Stimulated activated CD4-positive, alpha-beta T cell treated with anti-CD3 and anti-CD28 coated beads, Interleukin-1b, Interleukin-23, amount 100 ng/mL, for 24 hours (primary cell): ENCODE measurements at places on chromosomes 11 and 22.

DNA sequence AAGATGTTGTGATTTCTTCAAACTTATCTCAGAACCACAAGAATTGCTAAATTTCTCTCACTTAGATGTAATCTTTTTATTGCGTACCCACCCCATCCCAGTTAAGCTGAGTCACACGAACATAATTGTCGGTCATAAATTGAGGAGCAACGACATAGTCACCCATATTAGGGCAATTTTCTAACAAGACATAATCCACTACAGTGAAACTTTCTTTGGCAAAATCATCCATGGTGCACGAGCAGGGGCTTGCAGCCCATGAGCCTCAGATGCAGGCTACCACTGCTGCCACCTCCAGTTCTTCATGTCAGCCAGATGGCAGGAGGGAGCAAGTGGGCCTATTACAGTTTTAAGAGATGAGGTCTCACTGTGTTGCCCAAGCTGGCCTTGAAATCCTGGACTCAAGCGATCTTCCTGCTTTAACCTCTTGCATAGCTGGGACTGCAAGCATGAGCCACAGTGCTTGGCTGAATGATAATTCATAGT lies 70.3 kb upstream of the GRK2 start:
- no peak for DNase-seq

- DNase-seq, result no peak
Observed at GRCh38 chr11:67276781-67277230, 10.5 kb downstream of the GRK2 start.

DNA sequence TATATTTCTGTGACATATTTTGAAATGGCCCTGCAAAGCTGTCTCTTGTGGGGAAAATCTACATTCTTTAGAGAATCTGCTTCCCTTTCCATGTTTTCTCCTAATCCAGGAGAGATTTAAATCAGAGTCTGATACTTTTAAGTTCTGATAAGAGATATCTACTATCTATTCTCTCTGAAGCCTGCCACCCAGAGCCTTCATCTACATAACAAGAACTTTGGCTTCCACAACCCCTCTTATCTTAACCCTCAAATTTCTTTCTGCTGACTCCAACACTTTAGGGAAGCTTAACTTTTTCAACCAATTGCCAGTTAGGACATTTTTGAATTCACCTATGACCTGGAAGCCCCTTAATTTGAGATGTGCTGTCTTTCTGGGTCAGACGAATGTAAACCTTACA lies 965.2 kb downstream of the TBC1D22A start:
- no peak for DNase-seq

- no peak for DNase-seq
Observed at GRCh38 chr22:35299217-35299672, 449 bp upstream of the TOM1 start.

- DNase-seq, result no peak
Observed at GRCh38 chr11:67051180-67051893, 5.3 kb upstream of the RHOD start.

- no peak for DNase-seq
Observed at GRCh38 chr11:24497831-24498230, 978 bp downstream of the LUZP2 start.

GRCh38 chr11:107180236-107180635 lies 162.0 kb upstream of the GUCY1A2 start:
- DNase-seq, result no peak

DNA sequence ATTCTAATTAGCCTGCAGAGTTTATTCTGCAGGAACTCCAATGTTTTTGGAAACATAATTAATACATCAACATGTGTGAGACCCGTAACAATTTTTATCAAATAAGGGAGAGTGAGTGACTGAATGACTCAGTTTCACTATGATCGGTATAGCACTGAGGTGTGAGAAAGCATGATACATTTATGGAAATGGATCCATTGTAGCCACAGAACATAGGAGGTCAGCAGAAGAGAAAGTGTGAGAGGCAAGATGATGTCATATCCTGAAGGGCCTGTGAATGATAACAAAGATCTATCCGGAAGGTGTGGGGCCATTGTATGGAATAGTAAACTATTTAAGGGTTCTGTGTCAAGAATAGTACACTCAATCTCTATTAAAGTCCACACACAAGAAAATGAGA lies 1406.1 kb upstream of the TENM4 start:
- no peak for DNase-seq

DNA sequence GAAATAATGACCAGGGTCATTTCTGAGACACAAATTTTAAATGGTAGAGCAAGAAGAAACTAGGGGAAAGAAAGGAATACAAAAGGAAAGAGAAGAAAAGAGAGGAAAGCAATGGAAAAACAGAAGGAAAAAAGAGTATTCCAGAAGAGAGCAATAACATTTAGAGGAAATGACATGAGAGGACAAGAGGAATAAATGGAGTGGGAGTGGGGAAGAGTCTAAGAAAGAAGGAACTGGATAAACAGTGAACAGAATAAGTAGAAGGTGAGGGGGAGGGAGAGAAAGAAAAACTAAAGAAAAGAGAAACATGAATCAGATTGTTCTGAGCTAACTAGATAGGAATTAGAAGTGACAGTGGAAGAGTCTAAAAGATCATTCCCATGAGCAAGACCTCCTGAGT lies 28.4 kb downstream of the PRDM10 start:
- no peak for DNase-seq

DNA sequence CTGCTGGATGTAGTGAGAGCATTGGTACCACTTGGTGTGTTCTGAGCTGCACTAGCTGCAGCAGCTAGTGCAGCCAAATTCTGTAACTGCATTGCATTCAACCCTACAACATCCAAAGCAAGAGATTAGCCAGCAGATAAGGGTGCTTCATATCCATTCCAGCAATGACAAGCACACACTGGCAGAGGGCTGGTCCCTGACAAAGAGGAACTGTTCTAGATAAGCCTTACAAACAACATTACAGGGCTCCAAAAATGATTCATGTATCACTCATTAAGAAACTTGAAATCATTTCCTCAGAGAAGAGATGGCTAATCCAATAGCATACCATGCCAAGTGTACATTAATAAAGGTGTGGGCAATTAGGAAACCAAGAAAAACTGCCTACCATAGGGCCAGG lies 28.4 kb upstream of the RAPSN start:
- DNase-seq, result no peak

DNA sequence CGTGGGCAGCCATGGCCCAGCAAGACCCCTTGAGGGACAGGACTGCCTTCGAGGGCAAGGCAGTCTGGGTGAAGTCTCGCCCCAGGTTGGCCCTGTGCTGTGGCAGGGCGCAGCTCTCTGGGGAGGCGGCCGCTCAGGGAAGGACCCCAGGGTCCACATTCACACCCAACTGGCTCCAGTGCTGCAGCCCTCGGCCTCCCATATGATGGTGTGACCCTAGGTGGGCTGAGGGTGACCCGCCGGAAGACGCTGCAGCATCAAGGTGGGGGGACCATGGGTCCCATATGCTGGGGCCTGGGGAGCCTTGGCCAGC lies 28.0 kb upstream of the CCDC188 start:
- DNase-seq, result no peak

DNA sequence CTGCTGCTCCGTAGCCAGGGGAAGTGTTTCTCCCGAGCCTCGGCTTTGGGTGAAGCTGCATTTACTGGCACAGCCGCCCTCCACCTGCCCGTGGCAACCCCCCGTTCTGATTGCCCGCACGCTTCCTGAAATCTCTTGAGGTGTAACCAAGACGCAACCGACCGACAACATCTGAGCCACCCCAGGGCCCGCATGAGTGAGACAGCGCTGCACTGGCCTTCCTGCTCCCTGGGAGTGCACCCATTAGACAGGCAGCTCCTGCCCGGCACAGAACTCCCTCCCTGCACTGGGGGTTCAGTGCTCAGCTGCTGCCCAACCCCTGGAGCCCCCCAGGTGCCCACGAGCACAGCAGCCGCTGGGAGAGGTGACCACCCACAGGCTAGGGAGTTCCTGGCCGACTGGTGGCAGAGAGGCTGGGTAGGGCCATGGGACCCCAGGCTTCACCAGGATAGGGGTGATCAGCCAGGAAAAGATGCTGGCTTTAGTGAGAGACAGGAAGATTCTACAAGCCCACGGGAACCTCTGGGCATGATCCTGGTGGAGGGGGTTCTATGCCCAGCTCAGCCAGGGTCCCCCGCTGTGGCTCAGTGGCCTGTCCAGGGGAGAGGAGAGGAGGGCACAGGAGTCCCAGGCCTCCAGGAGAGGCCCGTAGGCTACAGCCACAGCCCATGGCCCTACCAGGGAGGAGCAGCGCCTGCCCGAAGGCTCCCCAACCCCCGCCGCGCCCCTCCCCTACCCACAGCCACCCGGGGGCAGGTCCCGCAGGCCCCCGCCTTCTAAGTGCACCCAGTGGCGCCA lies 14.6 kb downstream of the PLXNB2 start:
- DNase-seq, result no peak

GRCh38 chr11:83773950-83774880 lies 488.0 kb upstream of the CCDC90B start:
- DNase-seq, result no peak

GRCh38 chr11:79174045-79175008 lies 266.5 kb downstream of the TENM4 start:
- DNase-seq, result no peak

GRCh38 chr22:45816776-45817175 lies 145.1 kb downstream of the ATXN10 start:
- DNase-seq, result no peak

GRCh38 chr11:110518809-110519514 lies 89.2 kb downstream of the FDX1 start:
- DNase-seq, result no peak

GRCh38 chr22:26902401-26903029 lies 245.1 kb downstream of the MIAT start:
- DNase-seq, result no peak

GRCh38 chr22:44870021-44870420 lies 117.6 kb downstream of the ARHGAP8 start:
- DNase-seq, result no peak

GRCh38 chr11:47220401-47220821 lies 5.6 kb downstream of the DDB2 start:
- no peak for DNase-seq

DNA sequence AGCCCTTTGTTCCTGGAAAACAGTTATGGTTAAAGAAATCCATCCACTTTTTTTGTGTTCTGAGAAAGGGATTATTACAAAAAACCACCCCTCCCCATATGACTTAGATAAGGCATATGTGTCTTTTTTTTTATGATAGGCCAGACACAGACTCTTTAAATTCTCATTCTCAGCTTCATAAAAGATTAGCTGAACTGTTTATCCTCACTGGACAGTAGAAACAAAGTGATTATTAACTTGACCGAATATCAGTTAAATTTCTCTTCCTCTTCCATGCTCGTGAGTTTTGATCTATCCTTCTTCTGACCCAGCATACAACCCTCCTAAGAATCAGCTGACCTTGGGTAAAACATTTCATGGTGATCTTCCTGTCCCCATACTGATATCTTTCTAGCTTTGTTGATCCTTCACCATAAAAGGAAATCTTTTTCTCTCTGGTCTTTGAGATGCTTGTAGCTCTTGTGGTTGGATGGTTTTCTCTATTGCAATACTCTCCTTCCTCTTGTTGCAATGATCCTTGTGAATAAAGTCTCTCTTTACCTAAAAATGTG lies 26.2 kb downstream of the OR2AG2 start:
- no peak for DNase-seq

GRCh38 chr11:69509381-69509780 lies 27.9 kb downstream of the LINC01488 start:
- DNase-seq, result no peak

- DNase-seq, result no peak
Observed at GRCh38 chr22:46752286-46752987, 10.0 kb upstream of the TBC1D22A start.

DNA sequence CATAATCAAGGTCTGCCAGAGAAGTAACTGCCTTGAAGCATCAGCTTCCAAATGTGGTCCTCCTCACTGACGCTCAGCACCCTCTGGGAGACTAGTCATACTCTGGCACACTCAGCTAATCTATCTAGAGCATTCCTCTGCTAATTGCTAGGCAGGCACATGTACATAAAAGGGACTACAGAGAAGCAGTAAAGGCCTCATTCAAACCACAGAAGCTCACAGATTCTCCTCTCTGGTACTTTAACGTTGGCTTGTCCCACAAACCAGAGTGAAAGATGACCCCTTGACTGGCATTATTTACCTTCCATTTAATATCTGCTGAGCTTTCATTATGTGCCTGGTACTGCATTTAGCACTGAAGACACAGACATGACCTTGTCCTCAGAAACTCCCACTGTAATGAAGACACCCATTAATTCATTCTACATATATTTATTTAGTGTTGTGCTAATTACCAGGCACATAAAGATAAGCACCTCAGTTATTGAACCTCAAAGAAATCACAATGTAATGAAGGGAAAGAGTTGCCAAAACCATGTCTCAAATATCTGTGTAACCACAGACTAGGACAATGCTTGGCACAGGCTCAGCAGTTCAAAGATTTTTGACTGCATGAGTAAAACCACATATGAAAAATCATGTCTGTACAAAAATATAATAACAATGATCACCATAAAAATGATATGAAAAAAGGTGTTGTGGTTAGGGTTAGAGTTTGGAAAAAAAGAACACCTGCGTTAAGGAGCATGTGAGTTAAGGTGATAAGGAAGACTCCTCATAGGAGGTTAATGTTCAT lies 550.4 kb downstream of the DLG2 start:
- no peak for DNase-seq

GRCh38 chr11:112790286-112790685 lies 170.9 kb upstream of the NCAM1 start:
- no peak for DNase-seq

DNA sequence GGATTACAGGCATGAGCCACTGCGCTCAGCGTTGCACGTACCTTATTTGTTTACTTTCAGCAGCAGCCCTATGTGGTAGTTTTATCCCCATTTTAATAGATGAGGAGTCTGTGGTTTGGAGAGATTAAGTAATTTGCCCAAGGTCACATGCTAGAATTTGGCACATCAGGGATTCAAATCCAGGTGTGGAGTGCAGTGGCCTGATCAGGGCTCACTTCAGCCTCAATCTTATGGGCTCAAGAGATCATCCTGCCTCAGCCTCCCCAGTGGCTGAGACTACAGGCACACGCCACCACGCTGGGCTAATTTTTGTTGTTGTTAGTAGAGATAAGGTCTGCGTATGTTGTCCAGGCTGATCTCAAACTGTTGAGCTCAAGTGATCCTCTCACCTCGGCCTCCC lies 18.5 kb upstream of the SPTBN2 start:
- DNase-seq, result no peak

DNA sequence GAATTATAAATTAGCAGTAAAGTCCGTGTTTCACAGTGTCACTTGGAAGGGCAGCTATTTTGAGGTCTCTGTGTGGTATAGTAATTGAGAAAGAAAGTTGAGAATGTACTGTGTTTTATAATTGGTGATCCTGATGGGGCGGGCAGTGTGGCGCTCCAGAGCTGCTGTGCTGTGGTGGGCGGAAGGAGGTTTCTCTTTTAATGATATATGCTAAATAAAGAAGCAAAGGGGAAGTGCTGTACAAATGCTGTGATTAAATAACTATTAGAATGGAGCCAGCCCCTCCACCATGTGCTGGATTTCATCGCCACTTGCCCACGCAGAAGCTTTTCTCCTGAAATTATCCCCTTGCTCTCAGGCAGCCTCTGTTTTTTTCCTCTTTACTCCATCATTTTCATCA lies 24.6 kb downstream of the ATXN10 start:
- DNase-seq, result no peak

GRCh38 chr11:34192481-34193401 lies 87.3 kb downstream of the NAT10 start:
- no peak for DNase-seq
